Placental epithelial cell (primary cell): ENCODE measurements at places on chromosomes 13 and 19. TPM values are rescaled to one million over a fixed set of nuclear protein-coding genes. Genes with fewer than 3 reads are reported as not detected.

The LRRC63 gene
- under 0.01 TPM in 1 of 2 replicates, not detected in the other for total RNA-seq

The GPR12 gene
- not detected in 2 replicates for total RNA-seq

The CCDC70 gene
- not detected in 2 replicates for total RNA-seq

The LSM14A gene
- total RNA-seq = 91.0 and 105 TPM in 2 replicates

The URAD gene
- not detected in 2 replicates for total RNA-seq

The EDNRB gene
- total RNA-seq = 20.4 and 59.6 TPM in 2 replicates

The SIGLEC12 gene
- total RNA-seq = not detected in 2 replicates

The KRTDAP gene
- total RNA-seq = not detected in 2 replicates

The CCDC122 gene
- 6.4 and 11.4 TPM in 2 replicates for total RNA-seq

The ZNF723 gene
- total RNA-seq = not detected in 2 replicates

The ADGRE2 gene
- total RNA-seq = 3.1 and 3.9 TPM in 2 replicates

The ZNF431 gene
- 7.5 and 14.2 TPM in 2 replicates for total RNA-seq

The CGB8 gene
- total RNA-seq = 0.39 and 2.3 TPM in 2 replicates

The ZDHHC20 gene
- total RNA-seq = 87.9 and 107 TPM in 2 replicates

The MYO1F gene
- 0.11 and 0.39 TPM in 2 replicates for total RNA-seq

The IRS2 gene
- total RNA-seq = 9.8 and 38.8 TPM in 2 replicates

The SHANK1 gene
- total RNA-seq = not detected in 2 replicates

The PLA2G4C gene
- 1.2 TPM in 2 replicates for total RNA-seq

The PGLYRP1 gene
- not detected in 2 replicates for total RNA-seq

The RAD23A gene
- 61.2 and 89.9 TPM in 2 replicates for total RNA-seq

The ZIC2 gene
- not detected in 2 replicates for total RNA-seq

The ZNF541 gene
- 2.7 and 7.5 TPM in 2 replicates for total RNA-seq

The ZSWIM9 gene
- total RNA-seq = 2.0 and 2.1 TPM in 2 replicates

The TEAD2 gene
- total RNA-seq = 5.1 and 18.8 TPM in 2 replicates

The CGB3 gene
- total RNA-seq = not detected in 2 replicates

The CALR3 gene
- total RNA-seq = 0.79 TPM in 1 of 2 replicates, not detected in the other

The LHB gene
- total RNA-seq = not detected in 2 replicates

The ZNF529 gene
- total RNA-seq = 9.4 and 12.4 TPM in 2 replicates

The RNU6-9 gene
- not detected in 2 replicates for total RNA-seq

The VSTM1 gene
- total RNA-seq = not detected in 2 replicates

The SMIM17 gene
- total RNA-seq = not detected in 2 replicates

The ALOX5AP gene
- total RNA-seq = 0.76 and 2.0 TPM in 2 replicates

The LRFN3 gene
- total RNA-seq = 8.6 and 11.6 TPM in 2 replicates

The APOC4 gene
- total RNA-seq = not detected in 2 replicates

The KISS1R gene
- total RNA-seq = not detected in 2 replicates

The SPIB gene
- total RNA-seq = 0.11 TPM in 1 of 2 replicates, not detected in the other

The ZNF829 gene
- total RNA-seq = 3.1 and 4.7 TPM in 2 replicates

The ZNF793 gene
- total RNA-seq = 7.5 TPM in 2 replicates

The LPAR2 gene
- total RNA-seq = 21.4 and 23.2 TPM in 2 replicates

The CEACAM4 gene
- not detected in 2 replicates for total RNA-seq

The OVOL3 gene
- not detected in 2 replicates for total RNA-seq

The CYTH2 gene
- 57.3 and 76.9 TPM in 2 replicates for total RNA-seq

The PRR12 gene
- 4.4 and 5.9 TPM in 2 replicates for total RNA-seq

The TEX26 gene
- total RNA-seq = not detected in 2 replicates

The LYL1 gene
- total RNA-seq = 3.1 and 3.5 TPM in 2 replicates

The FFAR3 gene
- not detected in 2 replicates for total RNA-seq

The ZNF44 gene
- 8.0 and 16.9 TPM in 2 replicates for total RNA-seq

The ZIC5 gene
- not detected in 2 replicates for total RNA-seq

The CLEC11A gene
- 0.43 and 0.79 TPM in 2 replicates for total RNA-seq

The GJB6 gene
- total RNA-seq = under 0.01 TPM in 1 of 2 replicates, not detected in the other

The DACH1 gene
- total RNA-seq = not detected in 2 replicates

The PINLYP gene
- total RNA-seq = 2.4 and 11.0 TPM in 2 replicates

The NMRK2 gene
- total RNA-seq = not detected in 2 replicates

The ERICH6B gene
- not detected in 2 replicates for total RNA-seq

The ZNF177 gene
- total RNA-seq = 0.87 and 1.2 TPM in 2 replicates

The ATP4B gene
- not detected in 2 replicates for total RNA-seq

The APOE gene
- 3.9 and 22.0 TPM in 2 replicates for total RNA-seq
